ENCODE measurements at places on chromosomes 6 and 20.

- DNase-seq, result no peak
Observed at GRCh38 chr6:169131390-169131789, 122.3 kb downstream of the THBS2 start.

- DNase-seq, result no peak
Observed at GRCh38 chr20:24607402-24607801, 138.0 kb downstream of the SYNDIG1 start.

GRCh38 chr6:139291813-139292619 lies at the start of gene TXLNB:
TSS of gene TXLNB (minus strand) at chr6:139291998. CDS start at chr6:139288899, 3,099 bp downstream.
- peak; percentile 90 for DNase-seq

GRCh38 chr20:35870541-35871258 lies 83.6 kb downstream of the SCAND1 start:
- DNase-seq, result no peak

GRCh38 chr6:127900935-127901334 lies at the start of gene THEMIS:
TSS of gene THEMIS (minus strand) at chr6:127901058. CDS start at chr6:127900932, 126 bp downstream.
- no peak for DNase-seq

DNA sequence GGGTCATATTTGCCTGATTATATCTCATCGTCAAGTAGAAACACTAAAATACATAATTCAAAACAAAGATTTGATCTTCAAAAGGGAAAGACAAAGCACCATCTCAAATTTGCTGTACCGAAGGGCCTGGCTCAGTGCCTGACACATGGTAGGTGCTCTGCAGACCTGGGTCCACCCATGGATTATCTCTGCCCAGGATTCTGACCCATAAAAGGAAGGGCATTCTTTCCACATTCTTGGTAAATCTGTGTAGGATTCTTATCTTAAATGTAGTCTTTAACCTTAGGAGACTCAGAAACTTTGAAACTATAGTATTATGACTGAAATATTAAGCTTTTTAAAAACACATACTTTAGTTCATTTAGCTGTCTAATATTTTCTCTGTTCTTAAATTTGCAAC lies 274.1 kb upstream of the FLRT3 start:
- DNase-seq, result no peak

DNA sequence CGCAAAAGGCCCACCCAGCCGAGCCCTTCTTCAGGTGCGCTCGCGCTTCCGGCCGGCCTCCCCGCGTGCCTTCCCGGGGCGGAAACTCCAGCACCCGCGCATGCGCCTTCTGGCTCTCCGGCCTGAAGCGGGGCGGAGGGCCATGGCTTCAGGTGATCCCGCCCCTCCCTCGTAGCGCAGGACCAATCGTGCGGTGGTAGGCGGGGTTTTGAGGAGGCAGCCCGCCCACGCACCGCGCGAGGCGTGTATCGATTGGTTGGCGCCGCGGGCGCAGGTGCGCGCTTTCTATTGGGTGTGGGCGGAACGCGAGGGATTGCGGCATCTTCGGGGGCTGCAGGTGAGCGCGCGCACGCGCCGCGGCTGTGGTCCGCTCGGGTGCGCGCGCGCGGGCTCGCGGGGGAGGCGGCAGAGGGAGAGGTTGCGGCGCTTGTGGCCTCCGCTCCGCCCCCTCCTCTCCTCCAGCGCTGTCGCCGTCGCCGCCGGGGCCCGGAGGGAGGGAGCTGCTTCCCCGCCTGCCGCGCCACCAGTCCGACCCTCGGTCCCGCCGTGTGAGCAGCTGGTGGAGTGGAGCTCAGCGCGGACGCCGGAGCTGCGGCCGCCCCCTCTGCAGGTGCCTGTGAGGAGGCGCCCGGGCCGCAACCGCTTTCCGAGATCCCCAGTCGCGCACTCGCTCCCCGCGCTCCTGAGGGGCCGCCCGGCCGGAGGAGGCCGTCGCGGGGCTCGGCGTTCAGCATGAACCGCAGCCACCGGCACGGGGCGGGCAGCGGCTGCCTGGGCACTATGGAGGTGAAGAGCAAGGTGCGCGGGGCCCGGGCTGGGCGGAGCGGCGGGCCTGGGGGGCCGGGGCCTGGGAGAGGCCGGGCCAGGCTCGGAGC lies at the start of gene PARD6B:
Gene PARD6B, plus strand, starts transcription at position 526 of the 875 bp plus-strand sequence. Its CDS starts 207 bp downstream, at position 733.
- DNase-seq, result peak; percentile 99

DNA sequence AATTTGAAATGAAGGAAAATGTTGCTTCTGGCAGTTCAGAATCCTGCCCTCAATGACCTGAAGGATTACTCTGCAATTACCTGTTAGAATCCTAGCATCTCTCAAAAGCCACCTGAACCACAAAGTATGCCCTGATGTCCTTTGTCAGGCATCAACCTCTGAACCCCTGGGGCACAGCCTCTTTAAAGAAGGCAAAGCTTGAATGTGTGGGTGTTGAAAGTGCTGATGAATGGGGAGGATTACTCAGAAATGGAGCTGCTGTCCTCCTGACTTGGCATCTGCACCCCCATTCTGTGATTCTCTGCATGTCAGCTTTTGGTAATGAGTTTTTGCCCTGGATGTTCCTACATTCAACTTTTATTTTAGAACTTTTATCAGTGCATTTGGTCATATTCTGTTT lies 179.2 kb downstream of the PKHD1 start:
- no peak for DNase-seq

GRCh38 chr20:62549029-62549428 lies 73.2 kb upstream of the GATA5 start:
- no peak for DNase-seq

DNA sequence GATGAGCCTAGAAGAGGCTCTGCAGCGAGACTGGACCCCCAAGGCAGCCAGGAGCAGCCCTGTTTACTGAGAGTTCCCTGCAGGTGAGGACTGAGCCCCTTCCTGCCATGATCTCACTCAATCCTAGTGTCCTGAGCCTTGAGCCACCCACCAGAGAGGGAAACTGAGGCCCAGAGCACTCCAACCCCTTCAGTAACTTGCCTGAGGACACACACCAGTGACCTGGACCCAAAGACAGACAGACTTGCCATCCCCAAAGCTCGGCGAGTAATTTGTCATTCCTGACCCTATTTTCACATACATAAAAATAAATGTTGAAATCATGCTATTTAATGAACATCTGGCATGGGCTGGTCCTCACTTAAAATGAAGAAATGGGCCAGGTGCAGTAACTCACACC lies 16.7 kb downstream of the BMP7 start:
- no peak for DNase-seq

DNA sequence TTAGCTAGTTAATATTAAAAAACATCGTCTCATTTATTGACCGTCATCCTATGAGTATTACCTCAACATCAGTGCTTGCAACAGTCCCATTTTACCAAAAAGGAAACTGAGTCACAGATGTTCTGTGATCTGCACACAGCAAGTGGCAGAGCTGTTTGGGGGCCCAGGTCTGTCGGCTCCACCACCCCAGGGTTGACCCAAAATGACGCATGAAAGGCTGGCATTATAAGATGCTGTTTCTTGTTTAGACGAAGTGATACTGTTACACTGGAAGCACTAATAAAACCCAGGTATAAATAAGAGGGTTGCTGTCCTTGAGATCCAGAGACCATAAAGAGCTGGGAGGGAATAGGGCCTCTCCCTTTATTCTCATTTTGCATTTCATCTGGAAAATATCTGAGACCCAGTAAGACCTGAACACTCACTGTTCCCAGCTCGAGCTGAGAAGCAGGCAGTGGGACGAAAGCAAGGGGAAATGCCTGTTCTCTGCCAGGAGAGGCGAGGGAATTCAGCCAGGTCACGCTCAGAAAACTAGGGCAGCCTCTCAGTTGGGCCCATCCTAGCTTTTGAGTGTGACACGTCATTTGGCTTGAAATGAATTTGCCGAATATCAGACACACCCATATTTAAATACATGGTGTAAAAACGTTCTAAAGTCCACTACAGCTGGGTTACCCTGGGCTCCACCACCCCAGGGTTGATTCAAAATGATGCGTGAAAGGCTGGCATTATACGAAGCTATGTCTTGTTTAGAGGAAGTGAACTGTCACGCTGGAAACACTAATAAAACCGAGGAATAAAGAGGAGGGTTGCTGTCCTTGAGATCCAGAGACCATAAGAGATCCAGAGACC lies 1.4 kb upstream of the MICAL1 start:
- DNase-seq, result no peak

DNA sequence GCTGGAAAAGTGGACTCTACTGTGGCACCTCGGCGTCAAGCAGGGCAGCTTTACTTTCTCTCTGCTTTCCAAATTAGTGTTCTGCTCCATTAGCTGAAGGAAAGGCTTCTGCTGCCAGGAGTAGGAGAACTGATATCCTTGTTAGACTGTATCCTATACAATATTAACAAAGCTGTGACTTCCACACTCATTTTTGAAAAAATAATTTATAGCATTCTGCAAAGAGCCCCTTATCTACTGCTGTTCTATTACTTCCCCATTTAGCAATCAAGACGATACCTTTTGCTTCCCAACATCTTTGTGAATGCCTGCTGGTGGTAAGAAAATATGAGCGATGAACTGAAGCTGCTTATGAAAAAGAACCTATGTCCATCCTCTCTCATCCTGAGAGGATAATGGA lies 151.1 kb downstream of the UBE3D start:
- no peak for DNase-seq

DNA sequence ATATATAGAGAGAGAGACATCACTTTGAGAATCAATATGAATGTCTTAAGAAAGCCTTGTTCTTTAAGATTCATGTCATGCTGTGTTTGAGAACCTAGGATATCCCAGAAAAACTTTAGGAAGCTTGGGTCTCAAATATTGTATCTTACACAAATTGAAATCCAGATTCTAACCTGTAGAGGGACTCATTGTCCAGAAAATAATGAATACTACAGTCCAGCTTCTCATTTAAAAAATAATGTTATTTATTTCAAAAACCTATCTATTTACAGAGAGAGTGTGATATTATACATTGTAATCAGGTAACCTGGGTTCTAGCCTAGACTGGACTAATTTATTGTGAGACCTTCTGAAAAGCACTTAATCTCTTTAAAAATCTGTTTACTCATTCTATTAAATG lies 4.2 kb downstream of the RFX6 start:
- DNase-seq, result no peak

- DNase-seq, result no peak
Observed at GRCh38 chr6:169975286-169975685, 223.9 kb downstream of the ERMARD start.

GRCh38 chr6:99614430-99615186 lies 8.0 kb downstream of the PRDM13 start:
- peak; percentile 37 for DNase-seq
